ENCODE measurements at places on chromosomes 11 and 22. TPM values are rescaled to one million over a fixed set of nuclear protein-coding genes. Genes with fewer than 3 reads are reported as not detected.
A peak's percentile ranks its signal among the peaks of the same experiment; 100 is the strongest.

Gene KRTAP5-8
- 0.09 TPM for polyA plus RNA-seq

Gene MEI1
- polyA plus RNA-seq = 19.9 TPM

GRCh38 chr11:95293116-95293515, 62.1 kb upstream of the SESN3 start:
- no peak for DNase-seq

Gene SCGB1D2
- not detected for polyA plus RNA-seq

DNA sequence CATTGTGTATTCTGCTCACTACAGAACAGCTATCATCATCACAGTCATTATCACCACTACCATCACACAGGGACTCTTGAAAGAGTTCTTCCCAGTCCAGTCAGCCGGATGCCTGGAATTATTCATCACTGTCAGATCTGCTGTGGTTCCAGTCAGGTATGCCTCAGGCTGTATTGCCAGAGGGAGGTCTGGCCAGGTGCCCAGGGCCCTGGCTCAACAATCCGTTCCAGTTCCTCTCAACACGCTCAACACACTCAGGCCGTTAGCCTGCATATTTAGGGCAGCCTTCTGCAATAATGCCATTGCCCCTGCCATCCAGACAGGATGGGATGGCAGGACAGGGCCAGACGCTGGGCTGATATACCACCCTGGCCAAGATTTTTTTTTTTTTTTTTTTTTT, 28.6 kb upstream of the RASL10A start:
- no peak for DNase-seq

Gene IGSF9B
- polyA plus RNA-seq = 1.6 TPM

- DNase-seq = no peak
Measured at GRCh38 chr11:114080219-114080618, 20.7 kb downstream of the ZBTB16 start.

Gene C22orf42
- polyA plus RNA-seq = not detected

GRCh38 chr11:2825889-2826678, 59.5 kb downstream of the CDKN1C start:
- no peak for DNase-seq

DNA sequence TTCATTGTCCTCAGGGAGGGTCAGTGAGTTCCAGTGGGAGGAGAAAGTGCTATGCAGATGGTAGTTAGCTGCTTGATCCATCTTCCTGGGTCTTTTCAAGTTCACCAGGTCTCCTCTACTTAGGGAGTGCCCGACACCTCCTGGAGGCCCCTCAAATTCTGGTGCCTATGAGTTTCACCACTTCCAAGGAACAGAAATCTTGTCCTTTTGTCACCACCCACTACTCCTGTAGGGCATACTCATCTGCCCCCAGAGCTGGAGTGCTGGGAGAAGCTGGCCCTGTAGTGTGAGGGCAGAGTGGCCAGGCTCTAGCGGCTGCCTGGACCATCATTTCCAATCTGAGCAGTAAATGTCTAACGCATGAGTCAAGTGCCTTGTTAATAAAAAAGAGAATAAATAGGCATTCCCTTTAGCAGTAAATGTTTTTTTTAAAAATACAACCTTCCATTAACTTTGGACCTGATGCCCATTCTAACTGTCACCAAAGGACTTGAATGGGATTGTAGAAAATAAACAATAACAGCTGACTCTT, 12.5 kb downstream of the IRAG1 start:
- DNase-seq = no peak

DNA sequence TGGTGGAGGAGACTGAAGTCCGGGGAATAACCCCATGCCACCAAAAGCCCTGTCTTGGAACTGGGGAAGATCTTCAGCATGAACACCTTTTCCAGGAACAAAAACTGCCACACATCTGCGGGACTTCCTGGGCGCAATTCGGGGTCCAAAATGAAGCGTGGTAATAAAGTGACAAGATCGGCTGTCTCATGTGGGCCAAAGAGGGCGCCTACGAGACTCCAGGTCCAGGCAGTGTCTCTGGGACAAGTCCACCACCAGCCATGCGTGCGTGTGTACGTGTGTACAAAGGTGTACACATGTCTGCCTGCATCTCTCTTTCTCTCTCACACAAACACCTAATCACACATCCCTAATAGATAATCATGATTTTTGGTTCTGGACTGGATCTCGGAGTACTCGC, 8.9 kb upstream of the MYBPC3 start:
- peak; percentile 54 for DNase-seq

DNA sequence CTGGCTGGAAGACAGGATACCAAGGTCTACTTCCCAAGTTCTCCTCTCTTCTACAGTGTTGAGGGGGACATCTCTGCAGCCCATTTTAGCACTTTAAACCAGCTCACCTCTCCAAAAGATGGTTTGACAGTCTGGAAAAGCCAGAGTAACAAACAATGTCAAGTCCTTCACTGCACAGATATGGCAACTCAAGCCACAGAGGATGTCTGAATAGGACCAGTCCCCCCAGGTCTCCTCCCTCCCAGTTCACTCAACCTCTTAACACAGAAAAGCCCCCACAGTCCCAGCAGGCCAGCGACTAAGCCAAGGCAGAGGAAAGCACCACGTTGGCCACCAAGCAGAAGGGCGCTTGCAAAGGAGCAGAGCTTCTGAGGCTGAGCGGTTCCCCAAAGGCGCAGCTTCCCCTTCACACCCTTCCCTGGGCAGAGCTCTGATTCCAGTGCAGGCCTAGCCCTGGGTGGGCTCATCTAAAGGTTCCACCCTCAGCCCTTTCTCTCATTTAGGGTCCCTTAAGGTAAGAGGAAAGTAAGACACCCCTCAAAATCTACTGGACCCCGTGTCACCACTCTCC, 62.7 kb downstream of the PAK1 start:
- DNase-seq = peak; percentile 88

All from spleen (tissue), 13 donors.